ENCODE measurements at places on chromosomes 3 and 15. TPM values are rescaled to one million over a fixed set of nuclear protein-coding genes. Genes with fewer than 3 reads are reported as not detected.

The TTLL13 gene
- 0.09 TPM for total RNA-seq

The GABRB3 gene
- total RNA-seq: 73.4 TPM

The IL17RC gene
- 18.5 TPM for total RNA-seq

The SYNM gene
- total RNA-seq: 36.9 TPM

The SPRED1 gene
- total RNA-seq: 7.5 TPM

The CD86 gene
- total RNA-seq: not detected

The KLF15 gene
- total RNA-seq: 0.08 TPM

The UCN2 gene
- total RNA-seq: 9.8 TPM

The PHLDB2 gene
- 15.6 TPM for total RNA-seq

The RTP4 gene
- not detected for total RNA-seq

The GABRG3 gene
- 0.12 TPM for total RNA-seq

The HTR3D gene
- total RNA-seq: not detected

The CTXND1 gene
- total RNA-seq: 0.01 TPM

The SATB1 gene
- total RNA-seq: 0.08 TPM

The CAMKV gene
- total RNA-seq: 0.40 TPM

The CCR1 gene
- total RNA-seq: not detected

Data from A549 treated with CORT108297 at 1 μM for 4 hours (cell line).